Osteoblast (primary cell): ENCODE measurements at places on chromosomes 3 and 15.

DNA sequence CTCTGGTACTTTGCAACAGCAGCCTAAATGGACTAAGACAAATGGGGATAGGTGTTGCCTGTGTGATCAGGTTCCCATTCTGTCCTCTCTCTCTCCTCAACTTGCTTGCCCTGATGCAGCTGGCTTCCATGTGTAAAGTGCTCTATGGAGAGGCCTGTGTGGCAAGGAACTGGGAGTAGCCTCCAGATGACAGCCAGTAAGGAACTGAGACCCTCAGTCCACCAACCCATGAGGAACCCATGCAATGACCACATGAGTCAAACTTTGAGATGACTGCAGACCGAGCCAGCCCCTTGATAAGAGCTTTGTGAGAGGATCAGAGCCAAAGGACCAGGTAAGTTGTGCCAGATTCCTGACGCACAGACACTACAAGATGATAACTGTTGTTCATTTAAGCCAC is 74.6 kb upstream of the ADPGK start:
- H3K4me1 ChIP-seq, result no peaks in the 10 kb centered on the region
- no peaks in the 10 kb centered on the region for H3K27me3 ChIP-seq
- no peak overlapping the region for H3K27ac ChIP-seq

DNA sequence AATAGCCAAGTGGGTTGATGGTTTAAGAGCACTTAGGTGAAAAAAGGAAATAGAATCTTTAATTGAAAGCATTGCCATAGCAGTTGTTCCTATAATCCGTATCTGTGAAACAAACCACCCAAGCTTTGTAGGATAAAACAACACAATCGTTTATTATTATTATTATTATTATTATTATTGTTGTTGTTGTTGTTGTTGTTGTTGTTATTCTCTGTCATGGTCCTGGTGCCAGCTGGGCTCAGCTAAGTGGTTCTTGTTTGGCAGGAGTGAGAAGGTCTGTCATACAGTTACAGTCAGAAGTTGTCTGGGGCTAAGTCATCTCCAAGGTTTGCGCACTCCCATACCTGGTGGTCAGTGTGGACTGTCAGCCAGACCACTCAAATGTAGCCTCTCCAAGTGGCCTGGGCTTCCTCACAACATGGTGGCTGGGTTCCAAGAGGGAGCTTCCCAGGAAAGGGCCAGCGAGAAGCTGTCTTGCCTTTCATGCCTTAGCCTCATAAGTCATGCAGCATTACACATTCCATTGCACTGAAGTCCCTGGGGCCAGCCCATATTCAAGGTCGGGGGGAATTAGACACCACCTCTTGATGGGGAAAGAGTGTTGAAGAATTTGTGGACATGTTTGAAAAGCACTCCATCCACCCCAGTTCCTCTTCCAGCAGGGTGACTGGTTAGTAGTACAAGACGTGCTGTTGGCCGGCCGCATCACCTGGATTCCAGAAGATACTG is 54.3 kb upstream of the FGD5 start:
- DNase-seq, result peak; percentile 30
- no peak overlapping the region for H3K4me3 ChIP-seq
- no peaks in the 10 kb centered on the region for H3K4me1 ChIP-seq
- no peak overlapping the region for H3K27ac ChIP-seq
- H3K36me3 ChIP-seq, result no peaks in the 10 kb centered on the region

GRCh38 chr3:184223946-184224345 is 5.4 kb upstream of the VWA5B2 start:
- H3K4me1 ChIP-seq, result no peaks in the 10 kb centered on the region
- peaks cover 26% of the 10 kb centered on the region for H3K27me3 ChIP-seq
- no peak for DNase-seq
- H3K36me3 ChIP-seq, result no peaks in the 10 kb centered on the region

- H3K27me3 ChIP-seq, result no peaks in the 10 kb centered on the region
- DNase-seq, result no peak
- H3K4me1 ChIP-seq, result peaks cover 54% of the 10 kb centered on the region
- no peak overlapping the region for H3K4me3 ChIP-seq
- H3K36me3 ChIP-seq, result no peaks in the 10 kb centered on the region
Observed at GRCh38 chr15:39124553-39125171, 456.2 kb upstream of the THBS1 start.

- no peaks in the 10 kb centered on the region for H3K27me3 ChIP-seq
- H3K4me1 ChIP-seq, result peaks cover 29% of the 10 kb centered on the region
- no peaks in the 10 kb centered on the region for H3K36me3 ChIP-seq
- no peak for DNase-seq
- H3K27ac ChIP-seq, result no peak overlapping the region
Observed at GRCh38 chr3:52895418-52895817, 1.9 kb downstream of the STIMATE start.

- no peaks in the 10 kb centered on the region for H3K27me3 ChIP-seq
- no peaks in the 10 kb centered on the region for H3K4me1 ChIP-seq
- H3K27ac ChIP-seq, result no peak overlapping the region
- no peaks in the 10 kb centered on the region for H3K36me3 ChIP-seq
- H3K4me3 ChIP-seq, result no peak overlapping the region
Observed at GRCh38 chr3:59143447-59143846, 93.6 kb upstream of the CFAP20DC start.

DNA sequence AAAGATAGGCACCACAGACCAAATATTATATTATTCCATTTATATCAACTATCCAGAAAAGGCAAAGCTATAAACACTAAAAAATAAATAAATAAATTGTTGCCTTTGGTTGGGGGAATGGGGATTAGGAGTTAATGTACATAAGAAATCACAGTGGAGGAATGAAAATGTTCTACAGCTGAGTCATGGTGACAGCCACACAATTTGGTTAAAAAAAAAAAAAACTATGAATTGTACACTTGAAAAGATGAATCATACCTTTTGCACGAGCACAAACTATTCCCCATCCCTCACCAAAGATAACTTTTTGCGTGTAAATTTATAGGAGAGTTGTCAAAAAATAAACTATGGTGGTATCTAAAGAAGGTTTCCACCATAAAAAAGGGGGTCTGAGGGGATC is 103.2 kb downstream of the TBC1D5 start:
- no peaks in the 10 kb centered on the region for H3K27me3 ChIP-seq
- H3K4me3 ChIP-seq, result peak overlapping the region; percentile 49
- peaks cover 56% of the 10 kb centered on the region for H3K4me1 ChIP-seq
- peak overlapping the region; percentile 86 for H3K27ac ChIP-seq

GRCh38 chr15:41804361-41804760 is 23.5 kb upstream of the JMJD7 start:
- no peaks in the 10 kb centered on the region for H3K27me3 ChIP-seq
- H3K36me3 ChIP-seq, result peaks cover 11% of the 10 kb centered on the region
- no peak overlapping the region for H3K27ac ChIP-seq

GRCh38 chr15:97210277-97210676 is 750.2 kb upstream of the ARRDC4 start:
- no peak for DNase-seq
- H3K4me3 ChIP-seq, result no peak overlapping the region
- no peaks in the 10 kb centered on the region for H3K4me1 ChIP-seq
- H3K36me3 ChIP-seq, result no peaks in the 10 kb centered on the region

DNA sequence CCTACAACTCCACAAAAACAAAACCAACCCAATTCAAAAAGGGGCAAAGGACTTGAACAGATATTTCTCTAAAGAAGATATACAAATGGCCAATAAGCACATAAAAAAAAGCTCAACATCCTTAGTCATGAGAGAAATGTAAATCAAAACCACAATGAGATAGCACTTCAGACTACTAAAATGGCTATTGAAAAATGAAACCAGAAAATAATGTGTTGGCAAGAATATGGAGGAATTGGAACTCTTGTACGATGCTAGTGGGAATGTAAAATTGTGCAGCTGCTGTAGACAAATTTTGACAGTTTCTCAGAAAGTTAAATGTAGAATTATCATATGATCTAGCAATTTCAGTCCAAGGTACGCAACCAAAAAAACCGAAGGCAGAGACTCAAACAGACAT is 29.0 kb downstream of the KY start:
- no peaks in the 10 kb centered on the region for H3K36me3 ChIP-seq
- no peak for DNase-seq
- no peak overlapping the region for H3K27ac ChIP-seq
- H3K27me3 ChIP-seq, result no peaks in the 10 kb centered on the region

DNA sequence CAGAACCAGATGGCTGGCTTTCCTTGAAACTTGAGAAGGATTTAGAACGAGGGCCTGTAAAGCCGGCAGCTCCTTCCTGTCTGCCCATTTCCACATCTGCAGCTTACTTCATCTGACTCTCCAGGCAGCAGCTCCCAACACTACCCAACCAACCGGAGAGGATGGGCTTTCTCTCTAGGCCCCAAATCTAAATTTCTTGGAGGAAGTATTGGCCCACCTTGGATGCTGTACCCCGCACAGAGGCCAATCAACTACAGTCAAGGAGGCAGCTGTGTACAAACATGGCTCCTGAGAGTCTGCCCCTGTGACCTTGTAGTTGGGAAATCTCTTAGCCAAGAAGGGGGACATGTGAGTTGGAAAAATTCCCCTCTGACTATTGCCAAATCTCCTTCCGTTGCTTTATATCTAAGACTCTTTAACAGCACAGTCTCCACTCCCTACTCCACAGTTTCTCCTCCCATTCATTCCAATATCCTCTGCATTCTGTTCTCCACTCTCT is 8.0 kb upstream of the ACAP2 start:
- H3K27ac ChIP-seq, result no peak overlapping the region
- H3K4me1 ChIP-seq, result no peaks in the 10 kb centered on the region
- DNase-seq, result peak; percentile 79
- no peak overlapping the region for H3K4me3 ChIP-seq
- H3K36me3 ChIP-seq, result no peaks in the 10 kb centered on the region

GRCh38 chr3:186142393-186142932 is 33.6 kb upstream of the ETV5 start:
- no peak overlapping the region for H3K4me3 ChIP-seq
- no peak overlapping the region for H3K27ac ChIP-seq
- H3K27me3 ChIP-seq, result no peaks in the 10 kb centered on the region
- H3K36me3 ChIP-seq, result no peaks in the 10 kb centered on the region
- no peaks in the 10 kb centered on the region for H3K4me1 ChIP-seq
- no peak for DNase-seq

- peaks cover 48% of the 10 kb centered on the region for H3K4me1 ChIP-seq
- no peak overlapping the region for H3K4me3 ChIP-seq
- peak overlapping the region; percentile 88 for H3K27ac ChIP-seq
- peak; percentile 59 for DNase-seq
Observed at GRCh38 chr15:49863431-49864224, 242.8 kb downstream of the DTWD1 start.

DNA sequence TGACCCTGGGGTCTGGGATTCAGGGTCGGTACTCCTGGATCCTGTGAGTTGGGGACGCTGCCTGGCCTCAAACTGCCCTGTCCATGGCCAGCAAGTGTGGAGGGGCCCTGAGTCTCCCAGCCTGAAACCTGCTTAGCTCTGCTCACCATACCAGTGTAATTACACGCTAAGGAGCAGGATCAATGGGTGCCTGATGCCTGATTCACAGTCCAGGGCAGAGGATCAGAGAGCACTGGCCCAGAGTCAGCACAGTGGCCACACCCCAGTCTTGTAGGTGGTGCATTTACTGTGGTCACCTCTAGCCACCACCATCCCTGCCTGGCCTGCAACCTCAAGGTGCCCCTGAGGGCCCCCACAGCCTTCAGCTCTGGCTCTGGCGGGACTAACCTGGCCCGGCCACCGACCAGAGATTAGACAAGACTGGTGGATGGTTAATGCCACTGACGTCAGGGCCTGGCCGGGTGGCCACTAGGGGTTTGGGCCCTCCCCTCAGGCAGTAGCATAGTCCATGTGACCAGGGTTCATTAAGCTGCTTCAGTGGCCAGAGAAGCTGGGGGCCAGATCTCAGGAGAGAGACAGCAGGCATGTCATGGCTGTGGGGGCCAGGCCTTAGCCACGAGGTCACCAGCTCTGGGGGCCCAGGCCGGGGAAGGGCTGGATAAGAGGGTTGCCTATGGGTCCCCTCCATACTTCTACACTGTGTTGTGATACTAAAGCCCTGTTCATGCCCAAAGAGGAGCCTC is 3.3 kb upstream of the SLC38A3 start:
- no peaks in the 10 kb centered on the region for H3K36me3 ChIP-seq
- H3K4me3 ChIP-seq, result no peak overlapping the region
- no peak overlapping the region for H3K27ac ChIP-seq
- DNase-seq, result no peak
- no peaks in the 10 kb centered on the region for H3K4me1 ChIP-seq

DNA sequence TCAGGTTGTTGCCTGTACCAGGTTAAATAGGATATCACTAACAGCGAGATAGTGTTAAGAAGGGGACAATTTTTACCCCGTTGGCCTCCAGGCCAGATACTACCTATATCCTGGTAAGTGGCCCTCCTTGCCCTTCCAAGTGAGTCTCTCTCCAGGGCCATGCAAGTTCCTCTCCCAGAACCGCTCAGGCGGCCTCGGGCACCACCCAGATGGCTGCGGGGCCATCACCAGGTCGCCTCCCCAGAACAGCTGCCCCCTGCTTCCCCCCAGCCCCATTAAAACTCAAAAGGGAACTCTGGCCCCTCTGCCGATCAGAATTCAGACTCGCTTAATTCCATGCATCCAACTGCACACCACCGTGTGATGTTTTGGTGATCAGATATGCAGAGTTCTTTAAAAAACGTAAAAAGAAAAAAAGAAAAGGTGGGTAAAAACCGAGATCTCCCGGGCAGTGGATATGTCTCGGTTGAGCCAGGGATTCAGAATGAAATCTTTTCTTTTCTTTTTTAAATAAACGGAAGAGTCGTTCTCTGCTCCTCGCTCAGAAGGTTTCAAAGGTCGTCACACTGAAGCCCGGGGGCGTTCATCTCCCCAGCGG is 1.9 kb upstream of the TRIM71 start:
- DNase-seq, result peak; percentile 80
- H3K4me3 ChIP-seq, result no peak overlapping the region
- no peaks in the 10 kb centered on the region for H3K36me3 ChIP-seq
- H3K27me3 ChIP-seq, result peaks cover 67% of the 10 kb centered on the region

DNA sequence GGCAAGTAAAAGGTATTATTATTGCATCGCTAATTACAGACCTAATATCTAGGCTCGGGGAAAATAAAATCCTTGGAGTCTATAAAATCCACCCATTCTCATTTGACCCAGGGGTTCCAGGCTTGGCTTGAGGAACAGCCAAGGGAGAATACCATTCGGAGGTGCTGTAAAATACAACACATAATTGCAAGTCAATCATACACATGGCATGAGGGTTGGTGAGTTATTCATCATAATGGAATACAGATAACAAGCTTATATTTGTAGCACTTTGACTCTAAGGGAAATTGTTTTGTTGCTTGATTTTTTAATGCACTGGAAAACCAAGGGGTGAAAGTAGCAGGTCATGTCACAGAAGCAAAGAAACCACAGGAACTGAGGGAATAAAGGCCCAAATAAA is 16.8 kb upstream of the DIS3L start:
- DNase-seq, result no peak
- H3K27me3 ChIP-seq, result peaks cover 21% of the 10 kb centered on the region
- H3K4me1 ChIP-seq, result no peaks in the 10 kb centered on the region
- no peaks in the 10 kb centered on the region for H3K36me3 ChIP-seq
- H3K4me3 ChIP-seq, result no peak overlapping the region

DNA sequence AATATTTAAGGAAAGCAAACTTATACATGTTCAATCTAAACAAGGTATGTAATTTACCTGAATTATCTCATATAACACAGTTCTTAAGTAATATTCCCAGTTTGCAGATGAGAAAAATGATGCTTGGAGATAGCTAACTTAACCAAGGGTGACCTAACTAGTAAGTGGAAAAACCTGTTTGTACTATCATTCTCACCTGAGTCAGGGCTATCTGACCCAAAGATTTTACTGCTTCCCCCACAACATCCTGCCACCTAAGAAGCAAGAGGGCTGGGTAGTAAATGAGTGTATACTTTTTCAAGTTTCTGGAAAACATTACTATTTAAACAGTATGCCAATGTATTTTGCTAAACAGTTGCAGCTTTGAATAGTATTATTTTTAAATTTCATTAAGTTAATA is 10.6 kb downstream of the TP63 start:
- H3K4me3 ChIP-seq, result no peak overlapping the region
- no peaks in the 10 kb centered on the region for H3K27me3 ChIP-seq
- no peak overlapping the region for H3K27ac ChIP-seq
- DNase-seq, result no peak
- H3K4me1 ChIP-seq, result no peaks in the 10 kb centered on the region
- no peaks in the 10 kb centered on the region for H3K36me3 ChIP-seq
